Left lobe of liver (tissue), 2 donors: ENCODE measurements at places on chromosomes 3 and 15.
A peak's percentile ranks its signal among the peaks of the same experiment; 100 is the strongest.

GRCh38 chr3:11582191-11582968, 61.3 kb downstream of the VGLL4 start:
- no peak for DNase-seq

DNA sequence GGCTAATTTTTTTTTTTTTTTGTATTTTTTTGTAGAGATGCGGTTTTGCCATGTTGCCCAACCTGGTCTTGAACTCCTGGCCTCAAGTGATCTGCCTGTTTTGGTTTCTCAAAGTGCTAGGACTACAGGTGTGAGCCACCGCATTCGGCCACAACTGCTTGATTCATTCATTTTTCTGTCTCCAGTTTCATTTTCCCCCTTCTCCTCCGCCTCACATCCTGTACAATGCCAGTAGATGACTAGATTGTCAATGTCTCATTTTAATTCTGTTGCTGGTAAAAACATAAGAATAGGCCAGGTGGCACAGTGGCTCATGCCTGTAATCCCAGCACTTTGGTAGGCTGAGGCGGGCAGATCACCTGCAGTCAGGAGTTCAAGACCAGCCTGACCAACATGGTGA, 12.0 kb upstream of the ZNF592 start:
- no peak for DNase-seq

DNA sequence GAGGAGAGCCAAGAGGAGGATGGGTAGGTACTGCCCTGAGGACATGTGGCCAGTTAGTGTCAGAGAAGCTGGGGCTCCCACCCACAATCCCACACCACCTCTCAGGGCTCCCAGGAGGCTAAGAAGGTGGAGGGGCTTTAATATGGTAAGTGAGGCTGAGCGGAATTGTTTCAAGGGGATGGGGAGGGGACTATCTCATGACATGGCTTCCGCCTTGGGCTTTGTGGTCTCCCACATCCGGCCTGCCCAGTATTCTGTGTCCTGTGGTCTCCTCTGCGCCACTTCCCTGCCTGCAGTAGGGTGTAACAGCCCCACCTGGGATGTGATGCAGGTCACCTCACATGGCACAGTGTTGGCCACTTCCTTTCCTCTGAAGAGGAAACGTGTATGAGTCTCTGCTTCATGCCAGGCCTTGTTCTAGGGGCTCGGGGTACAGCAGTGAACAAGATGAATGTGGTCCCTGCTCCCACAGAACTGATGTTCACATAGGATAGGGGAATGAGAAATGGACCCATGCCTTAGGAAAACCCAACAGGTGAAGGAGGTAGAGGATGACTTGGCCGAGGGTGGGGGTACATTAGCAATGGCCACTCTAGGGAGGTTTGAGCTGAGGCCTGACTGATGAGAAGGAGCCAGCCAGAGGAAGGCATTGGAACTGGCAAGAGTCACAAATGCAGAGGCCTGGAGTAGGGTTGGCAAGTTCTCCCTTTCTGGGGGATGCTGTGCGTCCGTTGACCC, 3.2 kb downstream of the NEIL1 start:
- no peak for DNase-seq

DNA sequence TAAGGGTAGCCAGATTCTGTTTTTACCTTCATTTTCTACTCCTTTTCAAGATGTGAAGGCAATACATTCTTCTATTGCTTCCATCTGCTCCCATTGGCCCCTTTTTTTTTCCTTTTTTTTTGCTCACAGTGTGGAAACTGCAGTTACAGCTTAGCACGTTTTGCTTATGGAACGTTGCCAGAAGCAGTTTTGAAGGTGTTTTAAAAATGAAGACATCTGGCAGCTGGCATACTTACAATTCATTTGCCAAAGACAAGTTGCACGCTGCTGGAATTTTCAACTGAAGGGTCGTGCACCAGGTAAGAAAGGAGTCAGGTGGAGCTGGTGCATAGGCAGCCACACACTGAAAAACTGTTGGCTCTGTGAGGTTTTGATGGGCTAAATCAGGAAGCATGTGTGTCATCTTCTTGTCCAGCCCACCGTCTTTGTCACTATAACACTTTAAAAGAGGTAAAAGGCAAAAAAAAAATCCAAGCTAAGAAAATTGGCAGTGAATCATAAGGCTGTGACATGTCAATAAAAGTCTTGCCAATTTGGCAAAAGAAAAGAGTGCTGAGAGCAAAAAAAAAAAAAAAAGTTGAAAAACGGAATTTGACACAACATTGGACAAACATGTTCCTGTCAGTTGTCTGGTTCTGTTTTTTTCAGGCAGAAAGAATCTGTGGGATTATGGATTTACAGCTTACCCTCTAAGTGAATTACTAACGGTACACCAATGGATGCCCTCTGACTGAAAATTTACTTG, 225.4 kb upstream of the SOX2 start:
- no peak for DNase-seq

DNA sequence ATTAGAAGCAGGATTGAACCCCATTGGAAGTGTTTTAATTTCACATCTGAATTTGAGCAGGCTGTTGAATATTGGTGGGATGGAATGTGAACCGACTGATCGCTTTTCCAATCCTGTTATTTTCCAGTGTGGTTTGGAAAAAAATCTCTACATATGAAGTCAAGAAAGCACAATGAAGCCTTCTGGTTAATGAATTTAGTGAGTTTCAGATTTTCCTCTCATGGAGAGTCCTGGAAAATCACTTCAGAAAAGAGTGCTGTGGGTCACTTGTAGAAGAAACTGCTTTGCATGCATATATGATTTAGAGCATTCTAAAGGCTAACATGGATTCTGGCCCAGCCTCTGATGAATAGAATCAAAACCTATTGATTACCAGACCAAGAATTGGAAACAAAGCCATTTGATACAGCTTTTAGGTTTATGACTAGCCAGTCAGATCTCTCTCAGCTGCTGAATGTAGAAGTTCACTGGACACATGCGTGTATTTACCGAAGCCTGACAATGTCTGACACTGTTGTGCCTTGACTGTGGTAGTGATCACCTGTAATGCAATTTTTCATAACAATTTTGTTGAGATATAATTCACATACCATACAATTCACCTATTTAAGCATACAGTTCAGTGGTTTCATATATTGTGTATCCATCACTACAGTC, 121.9 kb downstream of the FNDC3B start:
- no peak for DNase-seq

GRCh38 chr15:56168394-56168793, 75.3 kb downstream of the RFX7 start:
- DNase-seq, result no peak

GRCh38 chr3:136142592-136142991, 53.5 kb downstream of the MSL2 start:
- no peak for DNase-seq

GRCh38 chr3:25861566-25861965, 71.7 kb downstream of the OXSM start:
- no peak for DNase-seq

GRCh38 chr3:51799879-51800749, 21.1 kb upstream of the IQCF6 start:
- DNase-seq, result no peak

DNA sequence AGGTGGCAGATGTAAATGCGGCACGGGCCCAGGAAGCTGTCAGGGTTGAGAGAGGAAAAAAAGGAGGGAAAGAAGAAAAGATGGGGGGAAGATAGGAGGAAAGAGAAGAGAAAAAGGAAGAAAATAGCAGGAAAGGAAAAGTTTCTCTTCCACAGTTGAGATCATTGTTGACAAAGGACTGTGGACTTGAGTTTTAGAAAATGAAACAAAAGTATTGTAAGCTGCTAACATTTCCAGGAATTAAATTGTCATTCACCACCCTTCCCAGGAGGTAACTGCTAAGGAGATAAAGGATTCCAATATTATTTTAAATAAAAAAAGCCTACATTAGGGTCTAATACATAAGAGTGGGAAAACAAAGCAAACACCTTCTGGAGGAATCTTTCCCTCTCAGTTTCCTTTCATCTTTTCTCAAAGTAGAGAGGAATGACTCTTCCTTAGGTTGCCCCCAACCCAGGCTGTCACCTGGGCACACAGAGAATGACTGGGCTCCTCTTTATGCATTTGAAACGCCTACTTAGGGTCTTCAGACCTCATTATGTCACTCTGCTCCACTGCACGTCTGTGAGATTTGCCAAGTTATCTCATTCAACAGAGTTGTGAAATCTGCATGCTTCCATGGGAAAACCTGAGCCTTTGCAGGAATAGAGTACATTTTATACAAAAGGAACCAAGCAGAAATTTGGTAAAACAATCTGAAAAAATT, 194.0 kb downstream of the TNIK start:
- no peak for DNase-seq

- no peak for DNase-seq
Observed at GRCh38 chr15:77819048-77819850, 186.5 kb upstream of the LINGO1 start.

- DNase-seq, result no peak
Observed at GRCh38 chr3:170296703-170297102, 60.8 kb upstream of the SKIL start.

DNA sequence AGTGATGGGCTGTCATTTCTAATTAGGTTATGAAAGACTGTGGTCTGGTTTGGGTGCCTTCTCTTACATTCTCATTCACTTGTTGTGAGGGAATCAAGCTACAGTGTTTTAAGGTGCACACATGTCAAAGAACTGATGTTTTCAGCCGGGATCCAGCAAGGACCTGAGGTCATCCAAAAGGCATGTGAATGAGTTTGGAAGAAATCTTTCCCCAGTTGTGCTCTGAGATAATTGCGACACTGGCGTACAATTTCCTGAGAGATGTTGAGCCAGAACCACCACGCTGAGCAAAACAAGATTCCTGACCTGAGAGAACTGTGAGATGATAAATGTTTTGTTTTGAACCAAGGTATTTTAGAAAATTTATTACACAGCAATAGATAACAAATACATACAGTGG, 295.3 kb upstream of the SLITRK3 start:
- DNase-seq, result no peak

GRCh38 chr15:85031086-85031943, 49.7 kb downstream of the PDE8A start:
- DNase-seq, result peak; percentile 64

GRCh38 chr15:74011610-74012009, 17.1 kb downstream of the PML start:
- DNase-seq, result peak; percentile 87

GRCh38 chr3:44893097-44893496, 18.7 kb downstream of the TGM4 start:
- DNase-seq, result no peak

DNA sequence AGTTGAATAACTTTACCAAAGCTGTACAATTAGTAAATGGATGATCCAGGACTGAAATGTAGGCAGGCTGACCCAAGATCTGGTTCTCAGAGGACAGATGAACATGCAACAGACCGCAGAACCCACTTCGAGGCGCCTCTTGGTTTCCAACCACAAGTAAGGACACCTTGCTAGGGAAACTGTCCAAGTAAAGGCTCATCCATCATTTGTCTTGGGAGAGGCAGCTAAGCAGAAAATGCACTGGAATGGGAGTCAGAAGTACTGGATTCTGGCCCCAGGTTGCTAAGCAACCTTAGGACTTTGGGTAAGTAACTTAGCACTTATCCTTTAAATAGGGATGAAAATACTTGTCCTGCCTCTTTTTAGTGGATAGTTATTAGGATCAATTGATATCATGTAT, 366.3 kb upstream of the LRRC3B start:
- no peak for DNase-seq

DNA sequence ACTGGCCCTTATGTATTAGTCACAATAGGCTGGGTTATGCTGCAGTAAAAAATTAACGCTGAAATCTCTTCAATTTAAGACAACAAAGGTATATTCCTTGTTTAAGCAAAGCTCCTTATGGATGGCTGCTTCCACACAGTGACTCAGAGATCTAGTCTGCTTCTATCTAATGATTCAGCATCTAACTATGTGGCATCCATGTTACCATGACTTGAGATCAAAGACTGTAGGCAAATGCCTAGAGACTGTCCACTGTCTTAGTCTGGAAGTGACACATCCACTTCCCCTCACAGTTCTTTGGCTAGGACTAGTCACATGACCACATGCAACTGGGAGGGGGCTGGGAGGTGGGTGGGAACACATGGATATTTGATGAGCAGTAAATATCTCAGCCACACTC, 61.3 kb upstream of the PSMD6 start:
- DNase-seq, result no peak

DNA sequence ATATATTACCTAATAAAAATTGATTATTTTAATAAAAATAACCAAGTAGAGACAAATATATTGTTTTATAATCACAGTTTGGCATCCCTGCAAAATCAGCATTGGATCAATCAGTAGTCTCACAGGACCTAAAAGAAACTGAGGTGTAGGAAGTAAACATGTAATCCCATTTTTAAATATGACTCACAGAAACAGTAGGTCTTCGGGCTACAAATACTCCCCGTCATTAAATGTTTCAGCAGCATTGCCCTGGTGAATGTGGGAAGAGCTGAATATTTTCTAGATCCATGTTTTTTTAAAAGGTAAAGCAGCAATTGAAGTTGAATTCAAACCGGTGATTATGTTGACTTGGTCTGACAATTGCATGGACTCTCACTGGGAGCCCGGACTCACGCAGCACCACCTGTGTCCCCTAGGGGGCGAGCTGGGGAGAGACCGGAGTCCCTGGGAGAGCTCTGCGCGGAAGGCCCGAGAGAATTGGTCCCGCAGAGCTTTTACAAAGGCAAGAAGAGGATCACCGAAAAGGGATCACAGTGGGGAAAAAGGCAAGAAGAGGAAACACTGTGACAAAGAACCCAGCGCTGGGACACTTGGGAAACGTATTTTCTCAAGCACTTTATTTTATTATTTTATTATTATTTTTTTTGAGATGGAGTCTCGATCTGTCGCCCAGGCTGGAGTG, 17.2 kb upstream of the USP3 start:
- DNase-seq, result peak; percentile 90

DNA sequence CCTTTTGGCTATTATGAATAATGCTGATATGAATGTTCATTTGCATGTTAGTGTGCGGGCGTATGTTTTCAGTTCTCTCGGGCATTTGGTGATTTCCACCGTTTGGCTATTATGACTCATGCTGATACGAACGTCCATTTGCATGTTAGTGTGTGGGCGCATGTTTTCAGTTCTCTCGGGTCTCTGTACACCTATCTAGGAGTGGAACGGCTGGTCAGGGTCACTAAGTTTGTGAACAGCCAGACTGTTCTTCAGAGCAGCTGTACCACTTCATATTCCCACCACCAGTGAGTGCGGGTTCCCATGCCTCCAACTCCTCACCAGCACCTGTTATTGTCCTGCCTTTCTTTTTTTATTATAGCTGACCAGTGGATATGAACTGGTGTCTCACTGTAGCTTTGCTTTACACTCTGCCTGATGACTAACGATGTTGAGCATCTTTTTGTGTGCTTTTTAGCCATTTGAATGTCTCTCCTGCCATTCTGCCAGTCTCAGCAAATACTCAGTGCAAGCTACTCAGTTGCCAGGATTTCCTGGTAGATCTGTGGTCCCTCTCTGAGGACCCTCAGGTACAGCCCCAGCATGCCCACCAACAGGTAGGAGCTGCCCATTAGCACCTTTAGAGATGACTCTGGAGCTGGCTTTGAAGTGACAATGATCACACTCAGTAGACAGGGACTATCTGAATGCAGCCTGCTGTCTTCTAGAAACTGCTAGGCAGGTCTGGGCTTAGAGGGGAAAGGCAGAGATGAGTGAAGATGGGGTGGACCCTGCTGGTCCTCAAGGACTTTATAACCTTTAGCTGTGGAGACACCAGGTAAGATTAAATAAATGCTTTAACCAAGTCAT, 141.1 kb downstream of the XXYLT1 start:
- DNase-seq, result no peak

GRCh38 chr3:16124636-16125035, 49.8 kb upstream of the GALNT15 start:
- DNase-seq, result no peak

GRCh38 chr15:90039996-90040395, 38.9 kb downstream of the ZNF710 start:
- no peak for DNase-seq

GRCh38 chr3:123098426-123099330, 31.9 kb downstream of the PDIA5 start:
- DNase-seq, result no peak

- no peak for DNase-seq
Observed at GRCh38 chr3:63473641-63474166, 178.8 kb upstream of the SNTN start.
